ENCODE measurements at places on chromosomes 1 and 21.
A peak's percentile ranks its signal among the peaks of the same experiment; 100 is the strongest.

DNA sequence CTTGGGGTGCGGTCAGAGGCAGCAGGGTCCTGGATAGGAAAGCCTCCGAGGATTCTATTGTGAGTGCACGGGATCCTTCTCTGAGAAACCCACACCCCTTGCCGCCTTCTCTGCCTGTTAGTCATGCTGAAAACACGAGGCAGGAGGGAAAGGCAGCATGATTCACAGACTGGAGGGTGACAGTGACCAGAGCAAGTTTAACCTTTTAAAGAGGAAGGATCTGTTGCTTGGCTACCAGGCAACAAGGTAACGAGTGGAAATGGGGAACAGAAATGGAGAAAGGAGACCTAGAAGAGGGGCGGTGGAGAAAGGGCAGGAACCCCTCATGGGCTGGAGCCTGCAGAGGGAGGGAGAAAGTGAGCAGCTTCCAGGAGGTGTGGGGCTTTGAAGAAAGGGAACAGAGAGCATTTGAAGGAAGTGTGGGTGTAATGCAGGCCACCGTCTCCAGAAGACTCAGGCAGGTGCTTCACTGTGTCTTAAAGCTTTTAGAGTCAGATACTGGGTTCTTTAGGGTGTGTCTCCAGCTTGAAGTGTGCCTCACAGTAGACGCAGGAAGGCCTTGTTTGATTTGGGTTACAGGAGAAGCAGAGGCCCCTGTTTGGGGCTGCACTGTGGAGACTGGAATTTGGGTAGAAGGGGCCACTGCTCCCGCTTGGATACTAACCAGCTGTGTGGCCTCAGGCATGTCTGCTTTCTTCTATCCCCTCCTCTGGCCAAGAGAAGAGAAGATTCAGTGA is 19.1 kb downstream of the OPTC start:
- DNase-seq, result peak; percentile 97

DNA sequence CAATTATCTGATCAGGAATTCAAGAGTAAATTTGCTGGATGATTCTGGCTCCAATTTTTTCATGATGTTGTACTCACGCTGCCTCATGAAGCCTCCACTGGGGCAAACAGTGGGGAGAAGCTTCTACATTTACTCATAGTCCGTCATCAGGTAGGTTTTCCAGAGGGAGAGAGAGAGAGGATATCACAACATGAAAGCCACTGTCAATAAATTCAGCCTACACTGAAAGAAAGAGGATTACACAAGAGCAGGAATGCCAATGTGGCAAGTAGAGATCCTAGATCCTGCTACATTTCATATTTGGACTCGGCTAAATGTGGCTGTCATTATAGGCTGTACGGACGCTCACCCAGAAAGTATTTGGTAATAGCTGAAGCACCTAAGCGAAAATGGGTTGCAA is 819.9 kb downstream of the BRINP3 start:
- no peak for DNase-seq

GRCh38 chr1:59345221-59345620 is 48.3 kb downstream of the FGGY start:
- no peak for DNase-seq

GRCh38 chr1:204826970-204827369 is 43.7 kb upstream of the NFASC start:
- peak; percentile 23 for DNase-seq

DNA sequence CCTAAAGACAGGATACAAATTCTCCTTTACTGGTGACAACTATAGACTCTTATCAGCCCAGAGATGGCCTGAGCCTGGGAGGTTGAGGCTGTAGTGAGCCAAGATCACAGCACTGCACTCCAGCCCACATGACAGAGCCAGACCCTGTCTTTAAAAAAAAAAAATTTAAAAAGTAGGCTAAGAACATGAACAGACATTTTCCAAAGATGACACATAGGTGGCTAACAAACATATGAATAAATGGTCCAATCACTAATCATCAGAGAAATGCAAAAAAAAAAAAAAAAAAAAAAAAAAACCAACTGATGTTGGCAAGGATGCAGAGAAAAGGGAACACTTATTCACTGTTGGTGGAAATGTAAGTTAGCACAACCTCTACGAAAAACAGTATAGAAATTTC is 65.0 kb downstream of the TOR3A start:
- peak; percentile 63 for DNase-seq

DNA sequence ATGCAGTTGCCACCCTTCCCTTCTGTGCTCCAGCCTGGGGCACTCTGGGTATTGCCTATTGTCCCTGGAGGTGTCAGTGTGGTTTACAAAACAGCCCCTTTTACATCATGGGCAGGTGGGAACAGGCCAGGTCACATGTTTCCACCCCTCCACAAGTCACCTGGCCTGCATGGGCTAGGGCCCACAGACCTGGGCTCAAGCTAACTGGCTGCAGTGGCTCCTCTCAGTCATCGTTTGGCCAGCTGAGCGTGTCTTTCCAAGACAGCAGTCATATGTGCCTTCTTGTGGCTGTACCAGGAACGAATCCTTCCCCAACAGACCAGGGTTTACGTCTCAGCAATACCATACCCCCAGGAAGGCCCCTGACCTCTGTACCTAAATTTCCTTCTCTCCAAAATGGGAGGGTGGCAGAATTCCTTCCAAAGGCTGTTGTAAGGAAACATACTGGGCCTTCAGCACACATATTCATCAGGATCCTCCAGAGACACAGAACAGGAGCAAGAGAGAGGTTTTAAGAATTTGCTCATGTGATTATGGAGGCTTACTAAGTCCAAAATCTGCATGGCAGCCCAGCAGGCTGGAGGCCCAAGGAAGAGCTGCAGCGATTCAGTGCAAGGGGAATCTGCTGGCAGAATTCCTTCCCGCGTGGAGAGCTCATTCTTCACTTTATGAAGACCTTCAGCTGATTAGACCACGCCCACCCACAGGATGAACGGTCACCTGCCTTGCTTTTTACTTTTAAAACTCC is 10.6 kb upstream of the TAS1R2 start:
- DNase-seq, result no peak

DNA sequence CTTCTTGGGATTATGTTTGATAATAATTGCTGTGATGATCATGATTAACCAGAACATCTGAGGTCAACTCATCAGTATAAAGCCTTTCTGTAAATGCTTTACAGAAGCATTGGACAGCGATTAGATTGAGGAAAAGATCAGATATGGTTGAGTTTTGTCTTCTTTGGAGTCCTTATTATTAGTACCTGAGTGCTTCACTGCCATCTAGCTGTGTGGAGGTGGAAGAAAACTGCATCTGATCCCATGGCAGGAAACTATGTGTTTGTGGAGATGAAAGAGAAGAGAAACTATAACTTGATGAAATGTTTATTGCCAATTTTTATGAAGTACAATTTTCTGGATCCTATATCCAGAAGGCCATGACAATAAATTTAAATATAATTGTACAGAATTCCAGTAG is 11.4 kb downstream of the FLG2 start:
- DNase-seq, result no peak

- DNase-seq, result no peak
These were observed 40.0 kb downstream of the PRAMEF20 start for GRCh38 chr1:13450204-13450603.

DNA sequence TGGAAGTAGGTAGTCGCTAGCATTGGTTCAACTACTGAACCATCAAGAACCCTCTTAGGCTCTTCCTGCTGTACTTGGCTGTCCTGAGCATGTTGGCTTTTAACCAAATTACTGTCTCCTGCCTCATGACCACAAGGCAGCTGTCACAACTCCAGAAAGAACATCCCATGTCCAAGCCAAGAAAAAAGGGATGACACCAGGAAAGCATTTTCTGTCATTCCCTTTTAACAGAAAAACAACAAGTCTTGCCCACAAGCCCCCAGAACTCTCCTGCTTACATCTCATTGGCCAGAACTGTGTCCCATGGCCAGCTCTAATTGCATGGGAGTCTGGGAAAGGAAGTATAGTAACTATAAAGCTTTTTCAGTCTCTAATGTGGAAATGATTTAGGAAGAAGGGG is 2.4 kb upstream of the RNU5D-1 start:
- peak; percentile 77 for DNase-seq

- no peak for DNase-seq
These were observed 136.6 kb downstream of the LYPLAL1 start for GRCh38 chr1:219310181-219310728.

- no peak for DNase-seq
These were observed 25.9 kb upstream of the DDOST start for GRCh38 chr1:20686883-20687725.

GRCh38 chr1:186409091-186409490 is 33.5 kb downstream of the ODR4 start:
- DNase-seq, result no peak

GRCh38 chr1:31913968-31914367 is 24.2 kb downstream of the PTP4A2 start:
- no peak for DNase-seq

- DNase-seq, result no peak
These were observed 42.8 kb upstream of the CASZ1 start for GRCh38 chr1:10839188-10839770.

DNA sequence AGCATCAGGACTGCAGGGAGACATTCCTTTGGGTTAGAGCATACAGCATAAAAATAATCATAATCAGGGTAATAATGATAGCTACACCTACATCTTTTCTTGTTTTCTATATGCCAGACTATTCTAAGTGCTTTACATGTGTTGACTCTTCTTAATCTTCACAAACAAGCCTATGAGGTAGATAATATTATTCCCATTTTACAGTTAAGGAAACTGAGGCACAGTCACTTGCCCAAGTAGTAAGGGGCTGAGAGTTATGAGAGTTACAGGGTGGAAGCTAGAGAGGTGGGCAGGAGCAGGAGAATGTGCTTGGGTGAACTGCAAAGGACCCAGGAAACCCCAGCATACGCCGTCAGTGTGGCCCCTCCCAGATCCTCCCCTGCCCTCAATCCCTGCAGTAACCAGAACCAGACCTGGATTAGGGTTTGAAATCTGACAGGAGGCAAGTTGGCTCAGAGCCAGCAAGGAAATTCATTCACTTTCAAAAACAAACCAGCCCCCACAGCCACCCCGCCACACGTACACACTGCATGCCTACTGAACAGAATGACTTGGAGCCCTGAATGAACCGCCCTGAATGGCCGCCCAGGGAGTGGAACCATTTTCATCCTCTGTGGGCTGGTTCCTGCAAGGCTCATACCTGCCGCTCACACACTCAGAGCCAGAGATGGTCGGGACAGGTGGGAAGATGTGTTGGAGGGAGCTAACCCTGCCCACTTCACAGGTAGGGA is 126.1 kb downstream of the TRABD2B start:
- no peak for DNase-seq

Data from EL (cell line).